8988T (cell line): ENCODE measurements at places on chromosomes 16 and 17.

- no peak for DNase-seq
Observed at GRCh38 chr16:75919664-75920063, 193.4 kb upstream of the CPHXL start.

- peak; percentile 42 for DNase-seq
Observed at GRCh38 chr17:15233022-15233805, 31.9 kb downstream of the PMP22 start.

- peak; percentile 42 for DNase-seq
Observed at GRCh38 chr17:58084317-58084981, 1.2 kb downstream of the DYNLL2 start.

- DNase-seq: no peak
Observed at GRCh38 chr17:59627770-59628171, 8.1 kb downstream of the CLTC start.

DNA sequence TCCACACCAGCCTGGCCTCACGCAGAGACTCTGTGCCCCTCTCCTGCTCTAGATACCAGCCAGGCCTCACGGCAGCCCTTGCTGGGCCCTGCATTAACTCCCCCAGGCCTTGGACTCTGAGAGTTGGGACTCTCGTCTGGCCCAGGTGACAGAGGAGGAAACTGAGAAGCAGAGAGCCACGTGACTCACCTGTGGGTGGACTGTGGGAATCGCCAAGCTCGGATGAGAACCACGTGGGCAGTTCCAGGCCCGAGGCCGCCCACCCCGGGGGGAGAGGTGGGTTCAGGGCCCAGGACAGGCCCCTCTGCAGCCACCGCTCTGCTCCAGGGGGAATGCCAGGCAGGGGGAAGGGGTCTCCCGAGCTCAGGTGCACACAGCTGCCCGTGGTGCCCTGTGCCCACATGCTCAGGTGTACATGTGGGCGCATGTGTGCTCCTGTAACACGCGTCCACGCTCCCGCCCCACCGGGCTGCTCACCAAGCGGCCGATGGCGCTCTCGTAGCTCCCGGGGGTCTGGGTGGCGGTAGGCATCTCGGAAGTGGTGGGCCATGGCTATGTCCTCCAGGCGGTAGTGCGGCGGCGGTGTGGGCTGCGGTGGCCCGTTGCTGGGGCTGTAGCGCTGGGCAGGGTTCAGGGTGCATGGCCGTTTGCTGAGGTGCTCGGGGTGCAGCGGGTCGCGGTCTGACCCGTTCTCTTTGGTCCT lies 18.3 kb upstream of the PABPN1L start:
- no peak for DNase-seq

GRCh38 chr16:1942047-1942809 lies 771 bp downstream of the MSRB1 start:
- no peak for DNase-seq

DNA sequence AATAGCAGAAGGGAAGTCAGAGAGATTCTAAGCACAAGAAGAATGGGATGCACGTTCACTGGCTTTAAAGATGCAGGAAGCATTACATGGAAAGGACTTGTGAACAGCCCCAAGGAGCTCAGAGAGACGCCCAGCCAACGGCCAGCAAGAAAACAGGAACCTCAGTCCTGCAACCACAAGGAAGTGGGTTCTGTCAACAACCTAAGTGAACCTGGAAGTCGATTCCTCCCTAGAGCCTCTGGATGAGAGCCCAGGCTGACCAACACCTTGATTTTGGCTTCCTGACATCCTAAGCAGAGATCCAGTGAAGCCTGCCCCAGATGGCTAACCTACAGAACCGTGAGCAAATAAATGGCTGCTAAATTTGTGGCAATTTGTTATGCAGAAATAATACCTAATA lies 24.5 kb downstream of the GPR142 start:
- no peak for DNase-seq

GRCh38 chr16:49839017-49839825 lies 16.7 kb downstream of the ZNF423 start:
- DNase-seq: no peak

GRCh38 chr17:13940858-13941665 lies 128.2 kb upstream of the COX10 start:
- no peak for DNase-seq

- no peak for DNase-seq
Observed at GRCh38 chr16:78200623-78201096, 101.2 kb downstream of the WWOX start.

DNA sequence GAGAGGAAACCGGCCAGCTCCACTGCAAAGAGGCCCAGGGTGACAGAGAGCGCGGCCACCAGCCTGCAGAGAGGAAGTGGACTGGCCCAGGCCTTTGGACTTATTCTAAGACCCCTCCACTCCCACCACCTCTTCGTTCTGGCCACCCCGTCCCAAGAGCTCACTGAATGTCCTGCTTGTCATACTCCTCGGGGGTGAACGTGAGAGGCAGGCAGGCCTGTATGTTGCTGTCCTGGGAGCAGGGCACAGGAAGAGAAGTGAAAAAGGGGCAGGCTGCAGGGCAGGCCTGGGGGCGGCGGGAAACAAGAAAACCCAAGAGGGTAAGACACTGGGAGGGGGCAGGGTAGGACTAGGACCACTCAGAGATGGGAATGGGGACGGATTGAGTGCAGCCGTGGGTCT lies 384 bp downstream of the TMEM107 start:
- no peak for DNase-seq

DNA sequence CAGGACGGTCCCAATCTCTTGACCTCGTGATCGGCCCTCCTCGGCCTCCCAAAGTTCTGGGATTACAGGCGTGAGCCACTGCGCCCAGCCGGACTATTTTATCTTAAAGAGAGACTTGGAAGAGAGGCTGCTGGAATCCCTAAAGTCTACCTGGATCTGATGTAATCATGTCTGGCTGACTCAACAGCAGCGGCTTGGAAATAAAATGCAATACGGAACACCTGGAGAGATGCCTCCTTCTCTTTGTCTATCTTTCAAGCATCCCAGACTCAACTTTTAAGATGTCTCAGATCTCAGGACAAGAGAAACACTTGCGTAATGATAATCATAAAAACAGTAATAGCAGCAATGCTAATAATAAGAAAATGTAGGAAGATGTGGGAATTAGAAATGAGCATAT lies 95.6 kb downstream of the CDH8 start:
- DNase-seq: no peak

DNA sequence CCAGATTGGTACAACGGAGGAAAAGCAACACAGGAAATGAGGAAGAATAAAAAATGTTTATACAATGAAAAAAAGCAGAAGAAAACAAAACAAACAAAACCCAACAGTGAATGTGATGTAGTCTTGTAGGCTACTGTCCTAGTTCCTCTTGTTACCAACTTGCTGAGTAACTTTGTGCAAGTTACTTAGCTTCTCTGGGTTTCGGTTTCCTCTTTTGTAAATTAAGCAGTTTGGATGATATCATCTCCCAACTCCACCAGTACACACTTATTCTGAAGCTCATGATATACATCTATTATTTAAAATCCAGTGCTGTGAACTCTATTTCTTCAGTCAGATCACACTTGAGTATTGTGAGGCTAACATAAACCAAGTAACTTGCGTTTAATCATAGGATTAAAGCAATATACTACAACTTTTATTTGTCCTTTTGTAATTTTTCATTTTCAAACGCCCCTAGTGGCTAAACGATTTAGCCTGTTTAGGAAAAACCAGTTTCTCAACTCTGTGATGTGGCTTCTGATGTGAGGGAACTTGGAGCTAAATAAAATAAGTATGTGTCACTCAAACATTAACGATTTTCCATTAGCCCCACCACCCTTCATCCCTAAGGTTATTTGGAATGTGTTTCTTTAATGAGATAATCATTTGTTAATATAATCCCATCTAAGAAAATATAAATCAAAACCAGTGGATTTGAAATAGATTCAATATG lies 1.4 kb upstream of the UNK start:
- DNase-seq: no peak

- DNase-seq: no peak
Observed at GRCh38 chr16:24478401-24478800, 61.0 kb upstream of the RBBP6 start.

- DNase-seq: no peak
Observed at GRCh38 chr16:69593751-69594255, 28.0 kb downstream of the NFAT5 start.

DNA sequence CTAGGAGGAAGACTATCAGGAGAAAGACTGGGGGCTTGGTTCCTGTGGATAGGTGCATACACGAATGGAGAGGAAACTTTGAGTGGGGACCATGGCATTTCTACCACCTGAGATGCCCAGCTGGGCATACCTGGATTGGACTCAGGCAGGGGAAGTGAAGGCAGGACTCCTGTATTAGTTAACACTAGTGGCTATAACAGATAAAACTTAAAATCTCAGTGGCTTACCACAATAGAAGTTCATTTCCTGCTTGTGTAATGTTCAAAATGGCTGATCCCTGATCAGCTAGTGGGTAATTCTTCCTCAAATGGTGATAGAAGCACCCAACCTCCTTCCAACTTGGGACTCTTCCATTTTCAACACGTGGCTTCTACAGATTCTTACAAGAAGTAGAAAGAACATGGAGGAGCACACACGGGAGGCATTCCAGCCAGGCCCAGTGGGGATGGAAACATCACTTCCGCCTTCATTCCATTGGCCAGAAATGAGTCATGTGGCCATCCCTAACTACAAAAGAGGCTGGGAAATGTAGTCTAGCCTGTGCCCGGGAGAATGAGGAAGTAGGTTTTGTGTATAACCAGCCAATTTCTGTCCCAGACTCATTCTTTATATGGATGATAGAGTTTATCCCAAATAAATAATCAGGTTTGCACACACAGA lies 112.1 kb downstream of the UTP18 start:
- DNase-seq: peak; percentile 20

GRCh38 chr16:19837331-19837980 lies 47.2 kb downstream of the GPRC5B start:
- no peak for DNase-seq

DNA sequence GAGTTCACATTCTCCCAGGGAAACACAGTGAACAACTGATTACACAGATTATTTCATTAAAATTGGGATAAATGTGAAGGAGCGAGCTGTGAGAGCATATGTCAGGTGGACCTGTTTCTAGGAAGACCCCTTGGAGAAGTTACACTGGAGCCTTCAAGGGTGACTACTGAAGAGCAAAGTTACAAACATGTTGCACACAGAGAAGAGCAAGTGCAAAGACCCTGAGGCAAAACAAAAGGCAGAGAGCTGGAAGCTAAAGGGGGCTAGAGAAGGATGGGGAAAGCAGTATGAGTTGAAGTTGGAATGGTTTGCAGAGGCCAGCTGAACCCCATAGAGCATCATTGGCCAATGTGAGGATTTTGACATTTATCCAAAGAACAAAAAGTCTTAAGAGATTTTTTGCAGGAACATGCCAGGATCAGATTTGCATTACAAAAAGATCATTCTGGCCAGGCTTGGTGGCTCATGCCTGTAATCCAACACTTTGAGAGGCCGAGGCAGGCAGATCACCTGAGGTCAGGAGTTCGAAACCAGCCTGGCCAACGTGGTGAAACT lies 14.1 kb downstream of the PDZD9 start:
- no peak for DNase-seq

GRCh38 chr16:68995011-68995504 lies 110.4 kb upstream of the HAS3 start:
- no peak for DNase-seq

- DNase-seq: peak; percentile 65
Observed at GRCh38 chr17:83076938-83077337, 2.5 kb upstream of the METRNL start.

GRCh38 chr17:8665684-8666083 lies 35.2 kb upstream of the MYH10 start:
- DNase-seq: no peak

- DNase-seq: no peak
Observed at GRCh38 chr17:34637548-34638525, 58.5 kb downstream of the TMEM132E start.

DNA sequence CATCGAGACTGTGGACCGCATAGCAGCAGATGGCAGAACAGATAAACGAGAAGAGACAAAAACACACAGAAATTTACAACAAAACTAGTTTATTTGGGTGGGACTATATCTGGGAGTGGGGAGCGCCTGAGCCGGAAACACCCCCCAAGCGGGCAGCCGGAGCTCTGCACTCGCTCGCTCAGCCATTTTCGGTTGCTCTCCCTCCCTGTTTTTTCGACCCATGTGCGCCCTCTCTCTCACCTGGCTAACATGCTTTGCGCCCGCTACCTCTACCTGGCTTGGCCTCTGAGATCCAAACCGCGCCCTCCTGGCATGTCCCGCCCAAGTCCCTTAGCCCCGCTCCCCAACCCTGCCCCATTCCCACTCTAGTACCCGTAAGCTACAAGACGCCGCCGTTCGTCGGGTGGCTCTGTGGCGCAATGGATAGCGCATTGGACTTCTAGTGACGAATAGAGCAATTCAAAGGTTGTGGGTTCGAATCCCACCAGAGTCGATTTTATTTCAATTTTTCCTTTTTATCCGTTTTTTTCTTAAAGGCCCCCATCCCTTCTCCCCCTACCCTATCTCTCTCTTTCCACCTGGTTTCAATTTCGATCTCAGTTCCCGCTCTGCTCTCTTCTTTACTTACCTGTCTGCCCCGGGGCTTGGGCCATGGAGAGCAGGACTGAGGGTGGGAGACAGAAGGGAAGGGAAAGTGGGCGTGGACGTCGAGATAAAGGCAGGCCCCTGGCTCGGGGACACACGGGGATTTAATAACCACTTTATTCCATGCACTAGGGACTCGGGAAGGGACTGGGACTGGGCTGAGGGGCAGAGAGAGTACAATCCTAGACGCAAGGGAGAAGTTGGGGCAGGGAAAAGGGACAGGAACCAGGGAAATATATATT lies 2.4 kb upstream of the ALOXE3 start:
- DNase-seq: no peak
